ENCODE measurements at places on chromosomes 4 and X.
A peak's percentile ranks its signal among the peaks of the same experiment; 100 is the strongest.

DNA sequence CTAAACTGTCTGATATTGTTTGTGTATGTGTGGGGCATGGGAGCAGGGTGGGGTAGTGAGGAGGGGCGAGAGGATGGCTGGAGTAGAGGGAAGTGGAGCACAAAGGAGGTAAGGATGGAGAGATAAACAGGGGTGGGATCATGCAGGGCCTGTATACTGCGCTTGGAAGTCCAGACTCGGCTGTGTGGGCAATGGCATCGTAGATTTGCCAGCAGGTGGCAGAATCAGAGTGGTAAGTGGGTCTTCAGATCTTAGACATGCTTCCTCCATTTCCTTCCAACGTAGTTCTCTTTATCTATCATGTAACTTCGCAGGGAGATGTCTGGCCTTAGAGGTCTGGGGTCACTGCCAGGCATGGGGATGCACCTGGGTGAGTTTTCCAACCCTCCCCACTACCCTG is 155.5 kb downstream of the PDGFRA start:
- DNase-seq, result peak; percentile 45

- DNase-seq, result no peak
These were observed 229.8 kb upstream of the STS start for GRCh38 chrX:6917666-6918065.

DNA sequence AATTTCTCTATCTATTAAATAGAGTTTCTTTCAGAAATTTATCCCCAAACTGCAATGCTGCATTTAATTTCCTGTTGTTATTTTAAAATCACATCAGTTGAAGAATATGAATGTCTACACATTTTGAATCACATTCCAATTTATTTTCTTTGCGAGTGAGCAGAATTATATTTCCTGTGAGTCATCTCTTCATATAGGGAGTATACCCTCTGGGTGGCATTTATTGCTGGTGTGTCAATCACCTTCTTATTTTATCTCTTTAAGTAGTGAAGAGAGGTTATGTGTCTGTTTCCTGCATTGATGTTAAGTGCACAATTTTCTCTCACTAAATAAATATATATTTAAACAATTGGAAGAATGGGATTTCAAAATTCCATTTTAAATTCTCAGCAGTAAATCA is 511.0 kb upstream of the ATOH1 start:
- no peak for DNase-seq

GRCh38 chr4:74414149-74414809 is 30.7 kb upstream of the AREG start:
- DNase-seq, result no peak

DNA sequence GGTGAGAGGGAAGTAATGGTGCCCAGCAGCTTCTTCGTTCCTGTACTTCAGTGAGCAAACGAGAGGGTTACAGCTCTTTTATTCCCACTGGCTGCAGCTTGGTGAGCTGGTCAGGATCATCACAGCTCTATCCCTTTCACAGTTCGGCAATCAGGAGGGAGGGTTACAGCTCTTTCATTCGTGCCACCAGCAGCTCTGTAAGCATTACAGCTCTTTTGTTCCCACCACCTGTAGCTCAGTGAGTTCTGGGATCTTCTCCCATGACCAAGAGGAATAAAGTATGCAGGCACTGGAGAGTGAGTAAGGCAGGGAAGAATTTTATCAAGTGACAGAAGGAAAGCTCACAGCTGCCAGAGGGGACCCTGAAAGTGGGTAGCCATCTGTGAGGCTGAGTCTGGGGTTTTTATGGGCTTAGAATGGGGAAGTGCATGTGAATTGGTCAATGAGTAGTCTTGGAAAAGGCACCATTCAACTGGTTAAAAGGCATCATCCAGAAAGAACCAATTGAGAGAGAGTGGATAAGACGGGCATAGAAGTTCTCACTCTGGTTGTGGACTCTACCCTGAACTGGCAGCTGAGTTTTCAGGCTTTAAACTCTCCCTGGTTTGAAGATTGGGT is 123.7 kb downstream of the COX18 start:
- DNase-seq, result no peak

- no peak for DNase-seq
These were observed 140.0 kb downstream of the DHRSX start for GRCh38 chrX:2360731-2361130.

- peak; percentile 1 for DNase-seq
These were observed 204.9 kb downstream of the SMARCA1 start for GRCh38 chrX:129318375-129318774.

GRCh38 chrX:50874876-50875275 is 35.7 kb upstream of the BMP15 start:
- DNase-seq, result no peak
